PC-9 (cell line): ENCODE measurements at places on chromosomes 11 and 22. TPM values are rescaled to one million over a fixed set of nuclear protein-coding genes. Genes with fewer than 3 reads are reported as not detected.

DNA sequence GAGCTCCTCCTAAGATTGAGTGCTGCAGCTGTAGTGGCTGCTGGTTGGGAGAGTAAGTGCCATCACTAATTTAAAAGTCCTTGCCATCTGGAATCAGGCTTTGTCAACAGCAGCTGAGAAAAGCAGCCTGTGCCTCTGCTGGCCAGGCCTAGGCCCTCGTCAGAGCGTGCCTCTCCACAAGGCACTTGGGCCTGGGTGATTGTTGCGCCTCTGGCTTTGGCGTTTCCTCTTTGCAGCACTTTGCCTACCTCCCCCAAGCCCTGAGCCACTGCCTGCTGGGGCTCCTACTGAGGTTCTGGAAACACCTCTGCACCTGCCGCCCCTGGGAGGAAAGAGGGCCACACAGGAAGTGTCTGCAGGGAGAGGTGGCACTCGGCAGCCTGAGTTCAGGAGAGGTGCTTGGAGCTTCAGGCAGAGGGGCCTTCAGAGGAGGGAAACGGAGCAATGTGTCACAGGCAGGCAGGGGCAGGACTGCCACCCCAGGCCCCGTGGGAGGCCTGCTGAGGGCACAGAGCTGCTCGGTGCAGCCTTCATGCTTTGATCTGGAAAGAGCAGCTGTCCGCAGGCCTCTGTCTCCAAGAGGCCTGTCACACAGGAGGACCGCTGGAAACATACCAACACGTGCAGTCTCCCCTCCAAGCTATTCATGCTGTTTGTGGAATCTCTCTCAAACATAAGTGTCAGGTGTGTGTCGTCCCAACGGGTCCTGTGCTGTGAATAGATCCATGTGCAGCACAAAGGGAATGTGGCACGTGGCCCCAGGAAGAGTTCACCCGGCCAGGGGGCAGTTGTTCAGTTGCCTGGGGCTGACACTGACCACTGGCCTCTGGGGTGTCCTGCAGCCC is 61.5 kb upstream of the EMID1 start:
- H3K27me3 ChIP-seq = no peaks in the 10 kb centered on the region
- H3K27ac ChIP-seq = no peak overlapping the region
- H3K4me1 ChIP-seq = no peaks in the 10 kb centered on the region
- H3K4me3 ChIP-seq = no peak overlapping the region
- no peaks in the 10 kb centered on the region for H3K36me3 ChIP-seq

GRCh38 chr11:121588747-121589146 is 136.0 kb upstream of the SORL1-AS1 start:
- no peaks in the 10 kb centered on the region for H3K36me3 ChIP-seq
- H3K4me3 ChIP-seq = no peak overlapping the region
- H3K27ac ChIP-seq = no peak overlapping the region
- H3K4me1 ChIP-seq = no peaks in the 10 kb centered on the region
- H3K27me3 ChIP-seq = peaks cover 51% of the 10 kb centered on the region
- no peak for DNase-seq

GRCh38 chr11:123040111-123040432 is 21.9 kb downstream of the HSPA8 start:
- no peaks in the 10 kb centered on the region for H3K4me1 ChIP-seq
- no peak for DNase-seq
- no peak overlapping the region for H3K27ac ChIP-seq
- no peaks in the 10 kb centered on the region for H3K27me3 ChIP-seq
- no peak overlapping the region for H3K4me3 ChIP-seq
- no peaks in the 10 kb centered on the region for H3K36me3 ChIP-seq

DNA sequence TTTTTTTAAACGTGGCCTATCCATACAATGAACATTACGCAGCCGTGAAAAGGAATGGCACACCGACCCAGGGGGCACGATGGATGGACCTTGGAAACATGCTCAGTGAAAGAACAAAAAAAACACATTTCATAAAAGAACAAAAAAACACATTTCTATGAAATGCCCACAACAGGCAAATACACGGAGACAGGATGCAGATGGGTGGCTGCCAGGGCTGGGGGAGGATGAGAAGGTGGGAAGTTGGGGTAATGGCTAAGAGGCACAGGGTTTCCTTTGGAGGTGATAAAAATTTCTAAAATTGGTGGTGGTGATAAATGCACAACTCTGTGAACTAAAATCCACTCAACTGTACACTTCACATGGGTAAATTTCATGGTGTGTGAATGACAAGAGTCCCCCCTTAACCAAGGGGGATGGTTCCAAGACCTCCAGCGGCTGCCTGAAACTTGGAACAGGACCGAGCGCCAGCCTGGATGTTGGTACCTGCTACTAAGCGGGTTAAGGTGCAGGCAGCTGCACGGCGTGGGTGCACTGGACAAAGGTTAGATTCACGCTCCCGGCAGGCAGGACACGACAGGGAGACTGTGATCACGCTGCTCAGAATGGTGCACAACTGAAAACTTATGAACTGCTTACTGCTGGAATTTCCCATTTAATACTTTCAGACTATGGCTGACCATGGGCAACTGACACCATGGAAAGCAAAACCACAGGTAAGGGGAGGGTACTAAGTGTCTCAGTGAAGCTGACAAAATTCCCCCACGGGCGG is 16.5 kb downstream of the BRD1 start:
- no peak for DNase-seq
- H3K36me3 ChIP-seq = peaks cover 12% of the 10 kb centered on the region; the same call in 1 of the 2 replicates
- H3K4me1 ChIP-seq = peaks cover 3% of the 10 kb centered on the region; the same call in 1 of the 2 replicates
- H3K27me3 ChIP-seq = no peaks in the 10 kb centered on the region
- H3K27ac ChIP-seq = no peak overlapping the region
- H3K4me3 ChIP-seq = no peak overlapping the region

ST14 gene
- 139 and 141 TPM in 2 replicates for total RNA-seq

- no peak for DNase-seq
- H3K27me3 ChIP-seq = no peaks in the 10 kb centered on the region
- H3K27ac ChIP-seq = no peak overlapping the region
- H3K4me1 ChIP-seq = peaks cover 46% of the 10 kb centered on the region
Observed at GRCh38 chr11:130177782-130178181, 18.2 kb downstream of the ST14 start.

- DNase-seq = no peak
- H3K4me3 ChIP-seq = no peak overlapping the region
- no peak overlapping the region for H3K27ac ChIP-seq
- H3K36me3 ChIP-seq = no peaks in the 10 kb centered on the region
Observed at GRCh38 chr11:78987748-78988147, 413.1 kb upstream of the NARS2 start.

DNA sequence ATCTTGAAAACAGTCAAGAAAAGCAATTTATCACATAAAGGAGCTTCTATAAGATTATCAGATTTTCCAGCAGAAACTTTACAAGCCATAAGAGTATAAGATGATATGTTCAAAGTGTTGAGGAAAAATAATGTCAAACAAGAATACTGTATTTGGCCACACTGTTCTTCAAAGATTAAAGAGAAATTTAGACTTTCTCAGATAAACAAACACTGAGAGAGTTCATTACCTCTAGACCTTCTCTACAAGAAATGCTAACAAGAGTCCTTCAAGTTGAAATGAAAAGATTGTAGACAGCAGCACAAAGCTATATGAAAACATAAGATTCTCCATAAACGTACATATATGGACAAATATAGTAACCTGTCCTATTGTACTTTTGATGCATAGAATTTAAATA is 8.0 kb upstream of the MTMR2 start:
- H3K4me1 ChIP-seq = no peaks in the 10 kb centered on the region
- H3K36me3 ChIP-seq = no peaks in the 10 kb centered on the region
- no peak overlapping the region for H3K27ac ChIP-seq
- no peak for DNase-seq
- no peak overlapping the region for H3K4me3 ChIP-seq

SLC22A12 gene
- not detected in 2 replicates for total RNA-seq

GRCh38 chr11:79045800-79046304 is 395.0 kb downstream of the TENM4 start:
- H3K4me1 ChIP-seq = no peaks in the 10 kb centered on the region
- H3K27ac ChIP-seq = no peak overlapping the region
- H3K27me3 ChIP-seq = peaks cover 56% of the 10 kb centered on the region
- no peak overlapping the region for H3K4me3 ChIP-seq
- no peaks in the 10 kb centered on the region for H3K36me3 ChIP-seq

DNA sequence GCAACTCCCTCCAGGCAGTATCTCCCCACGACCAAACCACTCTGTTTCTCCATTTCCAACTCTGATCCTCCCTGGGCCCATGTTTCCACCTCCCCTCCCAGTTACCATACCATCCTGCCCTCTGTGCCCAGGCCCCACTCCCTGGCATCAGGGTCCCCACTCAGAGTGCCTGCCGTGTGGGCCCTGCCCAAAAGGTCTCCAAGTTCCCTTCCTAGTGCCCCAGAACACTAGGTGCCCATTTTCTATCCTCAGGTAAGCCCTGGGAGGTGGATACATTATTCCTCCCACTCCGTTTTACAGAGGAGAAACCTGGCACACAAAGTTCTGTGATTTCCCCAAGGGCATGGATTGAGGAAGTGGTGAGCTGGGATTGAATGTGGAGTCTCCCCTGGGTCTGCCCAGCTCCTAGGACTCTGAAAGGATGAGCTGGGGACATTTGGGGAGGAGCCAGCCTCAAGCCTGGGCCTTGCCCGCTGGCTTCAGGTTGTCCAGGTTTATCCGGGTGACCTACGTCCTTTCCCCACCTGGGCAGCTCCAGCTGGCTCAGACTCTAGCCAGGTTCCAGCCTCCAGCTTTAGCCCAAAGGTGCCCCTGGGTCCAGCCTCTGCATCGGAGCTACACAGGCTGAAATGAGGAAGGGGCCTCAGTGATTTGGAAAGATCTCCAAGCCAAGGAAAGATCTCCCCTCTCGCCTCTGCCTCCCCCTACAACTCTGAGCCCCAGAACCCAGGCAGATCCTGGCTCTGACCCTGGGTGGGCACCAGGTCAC is 2.2 kb upstream of the GSTT4 start:
- H3K27me3 ChIP-seq = no peaks in the 10 kb centered on the region
- H3K27ac ChIP-seq = no peak overlapping the region
- H3K4me1 ChIP-seq = peaks cover 7% of the 10 kb centered on the region
- DNase-seq = no peak
- no peak overlapping the region for H3K4me3 ChIP-seq
- H3K36me3 ChIP-seq = no peaks in the 10 kb centered on the region

- H3K4me3 ChIP-seq = no peak overlapping the region
- H3K27ac ChIP-seq = no peak overlapping the region
- H3K27me3 ChIP-seq = no peaks in the 10 kb centered on the region
- peaks cover 53% of the 10 kb centered on the region for H3K4me1 ChIP-seq
- DNase-seq = peak; percentile 43
Observed at GRCh38 chr22:45499746-45500145, 2.9 kb upstream of the FBLN1 start.
